ENCODE measurements at places on chromosomes 12 and 14.

DNA sequence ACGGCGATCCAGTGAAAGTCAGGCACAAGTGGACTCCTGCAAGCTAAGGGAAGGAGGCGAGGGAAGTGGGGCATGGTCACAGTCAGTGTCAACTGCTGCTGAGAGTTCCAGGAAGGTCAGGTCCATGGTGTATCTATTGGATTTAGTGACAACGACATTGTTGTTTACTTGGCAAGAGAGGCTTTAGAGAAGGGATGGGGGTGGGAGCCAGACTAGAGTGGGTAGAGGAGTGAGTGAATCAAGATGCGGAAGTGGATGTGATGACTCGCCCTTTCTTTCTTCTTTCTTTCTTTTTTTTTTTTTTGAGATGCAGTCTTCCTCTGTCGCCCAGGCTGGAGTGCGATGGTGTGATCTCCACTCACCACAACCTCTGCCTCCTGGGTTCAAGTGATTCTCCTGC, 12.5 kb downstream of the P2RX7 start:
- no peak for DNase-seq

GRCh38 chr12:93571925-93572711, at the start of gene SOCS2:
Gene SOCS2 (plus strand): TSS chr12:93572675. CDS start chr12:93572898, 223 bp downstream.
- peak; percentile 19 for DNase-seq

DNA sequence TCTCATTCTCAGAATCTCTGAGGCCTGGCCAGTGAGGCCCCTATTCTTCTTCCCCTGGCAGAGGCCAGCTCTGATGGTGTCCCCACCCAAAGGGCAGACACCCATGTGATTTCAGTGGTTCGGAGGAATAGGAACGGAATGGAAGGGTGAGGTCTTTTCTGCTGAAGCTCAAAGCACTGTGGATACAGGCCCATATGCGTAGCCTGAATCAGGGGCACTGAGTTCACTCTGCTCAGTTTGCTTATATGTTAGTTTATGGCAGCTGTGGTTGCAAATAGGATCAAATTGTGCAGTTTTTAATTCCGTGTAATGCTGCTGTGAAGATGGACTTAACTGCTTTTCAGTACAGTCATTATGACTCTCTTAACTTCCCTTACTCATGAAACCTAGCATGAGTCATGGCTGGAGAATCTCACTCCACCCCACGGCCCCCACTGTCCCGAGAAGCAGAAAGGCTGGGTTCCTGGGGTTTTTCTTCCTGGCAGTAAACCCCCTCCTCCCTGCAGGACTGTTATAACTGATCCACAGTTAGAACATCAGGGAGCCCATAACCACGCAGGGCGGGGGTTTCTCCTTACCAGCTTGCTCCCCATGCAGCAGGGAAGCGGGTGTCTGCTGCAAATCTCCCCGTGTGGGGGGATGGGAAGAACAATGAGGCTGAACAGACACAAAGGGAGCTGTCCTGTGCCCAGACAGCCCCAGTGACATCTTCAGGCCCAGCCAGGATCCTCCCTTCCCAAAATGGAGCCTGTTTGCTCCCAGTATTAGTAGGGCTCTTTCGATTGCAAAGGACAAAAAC, 122.7 kb downstream of the SLC38A6 start:
- DNase-seq = no peak

- no peak for DNase-seq
Observed at GRCh38 chr14:33669111-33669510, 281.8 kb downstream of the EGLN3 start.

DNA sequence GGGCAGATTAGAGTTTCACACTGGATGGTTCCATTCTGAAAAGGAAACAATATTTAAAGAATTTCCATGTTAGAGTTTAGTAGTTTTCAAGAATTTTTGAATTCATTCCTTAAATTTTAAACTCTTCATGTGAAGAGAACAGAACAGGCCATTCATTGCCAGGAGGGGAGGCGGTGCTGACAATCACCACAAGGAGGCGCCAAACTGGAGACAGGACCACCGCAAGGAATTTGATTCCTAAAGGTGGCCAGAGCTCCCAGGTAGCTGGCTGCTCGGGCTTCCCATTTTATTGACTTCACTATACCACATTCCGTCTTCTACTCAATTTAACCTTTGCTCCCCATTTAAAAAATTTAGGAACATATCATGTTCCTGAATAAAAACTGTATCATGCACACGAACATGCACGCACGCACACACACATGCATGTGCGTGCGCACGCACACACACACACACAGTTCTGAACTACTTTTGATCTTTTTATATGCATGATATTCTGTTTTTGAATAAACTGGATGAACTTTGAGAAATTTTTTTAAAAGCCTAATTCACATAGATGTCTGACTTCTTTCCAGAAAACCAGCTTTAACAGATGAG, 101.2 kb downstream of the NELL2 start:
- no peak for DNase-seq

DNA sequence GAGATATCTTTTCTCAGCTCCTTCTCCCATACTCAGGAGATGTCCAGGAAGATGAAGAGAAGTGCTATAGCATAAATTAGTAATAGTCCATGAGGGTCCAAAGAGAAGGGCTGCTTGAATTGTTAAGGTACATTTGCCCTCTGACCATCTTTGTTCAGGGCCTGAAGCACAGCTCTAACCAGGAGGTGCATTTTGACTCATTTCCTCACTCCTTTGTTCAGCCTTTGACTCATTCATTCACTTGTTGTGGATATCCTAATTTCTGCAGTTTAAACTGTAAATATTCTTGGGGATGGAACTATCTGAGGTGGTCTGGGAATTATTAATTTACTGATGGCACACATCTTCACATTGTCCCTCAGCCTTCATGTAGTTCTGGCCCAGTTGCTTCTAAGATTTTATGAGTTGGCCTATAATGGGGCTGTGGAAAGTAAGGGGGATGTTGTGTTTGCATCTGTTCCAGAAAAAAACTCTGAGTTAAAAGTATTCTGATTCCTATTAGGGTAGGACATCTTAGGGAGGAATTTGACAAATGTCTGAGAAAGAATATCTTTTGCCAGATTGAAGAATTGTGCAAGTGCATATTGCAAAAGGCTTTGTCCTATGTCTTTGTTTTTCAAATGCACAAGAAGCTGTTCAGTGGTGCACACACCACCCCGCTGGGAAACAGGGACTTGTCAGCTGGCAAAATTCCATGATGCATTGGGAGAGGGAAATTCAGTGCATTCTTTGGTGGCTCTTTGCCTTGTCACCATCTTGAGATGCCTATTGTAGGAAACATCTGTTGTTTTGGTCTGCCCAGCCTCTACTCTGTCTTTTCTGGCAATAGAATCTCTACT, 22.1 kb downstream of the SMOC1 start:
- DNase-seq = no peak

DNA sequence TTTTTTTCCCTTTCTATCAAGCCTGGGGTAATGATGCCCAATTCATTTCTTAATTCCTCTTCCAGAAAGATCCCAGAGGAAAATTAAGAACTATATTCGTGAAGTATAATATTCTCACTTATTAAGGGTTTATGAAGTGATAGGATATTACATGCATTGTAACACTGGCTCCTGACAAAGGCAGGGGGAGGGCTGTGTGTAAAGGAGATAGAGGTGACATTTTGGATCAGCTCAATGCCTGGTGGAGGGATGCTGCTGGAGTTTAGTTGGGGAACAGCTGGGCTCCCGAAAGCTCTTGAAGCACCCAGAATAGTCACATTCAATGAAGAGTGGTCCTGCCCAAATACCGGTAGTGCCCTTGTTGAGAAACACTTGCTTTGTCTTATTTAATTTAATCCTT, 774 bp downstream of the SERPINA11 start:
- no peak for DNase-seq

DNA sequence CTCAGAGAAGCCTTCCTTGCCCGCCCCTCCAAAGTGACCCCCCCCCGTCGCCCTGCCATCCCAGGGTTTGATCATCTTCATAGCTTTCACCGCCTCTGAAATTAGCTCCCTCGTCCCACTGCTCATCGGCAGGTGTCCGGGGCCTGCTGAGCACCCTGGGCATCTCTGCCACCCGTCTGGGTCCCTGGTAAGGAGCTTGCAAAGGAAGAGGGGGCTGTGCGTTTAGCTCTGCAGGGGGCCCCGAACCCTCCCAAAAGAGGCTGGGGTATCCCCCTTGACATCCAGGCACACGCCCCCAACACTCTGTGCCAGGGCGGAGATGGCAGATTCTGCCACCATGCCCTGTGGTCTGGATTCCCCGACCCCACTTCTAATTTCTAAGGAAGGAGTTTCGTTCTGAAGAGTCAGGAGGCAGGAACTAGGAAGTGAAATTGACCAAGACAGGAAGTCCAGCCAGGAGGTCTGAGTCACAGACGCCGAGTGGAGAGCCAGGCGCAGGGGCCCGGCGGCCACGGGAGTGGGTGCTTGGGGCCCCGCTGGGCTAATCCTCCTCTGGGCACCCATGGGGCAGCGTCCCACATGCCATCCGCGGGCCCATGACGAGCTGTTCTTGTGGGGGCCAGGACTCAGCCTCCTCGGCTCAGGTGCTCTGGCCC, 95.7 kb downstream of the RFLNA start:
- DNase-seq = no peak

DNA sequence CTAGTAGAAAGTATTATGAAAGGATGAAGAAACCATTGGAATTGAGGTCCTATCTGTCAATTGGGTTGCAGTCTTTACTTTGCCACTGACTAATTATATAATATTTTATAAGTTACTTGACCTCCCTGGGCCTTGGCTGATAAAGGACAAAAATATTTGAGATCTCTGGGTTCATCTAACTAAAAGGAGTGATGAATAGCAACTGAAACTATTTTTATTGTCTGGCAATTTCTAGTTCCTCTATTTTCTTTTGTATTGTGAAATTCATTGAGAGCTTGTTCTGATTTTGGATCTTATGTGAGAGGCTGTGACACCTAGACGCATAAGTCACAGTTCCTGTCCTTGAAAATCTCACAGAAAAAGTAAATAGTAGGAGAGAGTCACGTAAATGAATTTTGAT, 415.7 kb upstream of the ATP2B1 start:
- no peak for DNase-seq

DNA sequence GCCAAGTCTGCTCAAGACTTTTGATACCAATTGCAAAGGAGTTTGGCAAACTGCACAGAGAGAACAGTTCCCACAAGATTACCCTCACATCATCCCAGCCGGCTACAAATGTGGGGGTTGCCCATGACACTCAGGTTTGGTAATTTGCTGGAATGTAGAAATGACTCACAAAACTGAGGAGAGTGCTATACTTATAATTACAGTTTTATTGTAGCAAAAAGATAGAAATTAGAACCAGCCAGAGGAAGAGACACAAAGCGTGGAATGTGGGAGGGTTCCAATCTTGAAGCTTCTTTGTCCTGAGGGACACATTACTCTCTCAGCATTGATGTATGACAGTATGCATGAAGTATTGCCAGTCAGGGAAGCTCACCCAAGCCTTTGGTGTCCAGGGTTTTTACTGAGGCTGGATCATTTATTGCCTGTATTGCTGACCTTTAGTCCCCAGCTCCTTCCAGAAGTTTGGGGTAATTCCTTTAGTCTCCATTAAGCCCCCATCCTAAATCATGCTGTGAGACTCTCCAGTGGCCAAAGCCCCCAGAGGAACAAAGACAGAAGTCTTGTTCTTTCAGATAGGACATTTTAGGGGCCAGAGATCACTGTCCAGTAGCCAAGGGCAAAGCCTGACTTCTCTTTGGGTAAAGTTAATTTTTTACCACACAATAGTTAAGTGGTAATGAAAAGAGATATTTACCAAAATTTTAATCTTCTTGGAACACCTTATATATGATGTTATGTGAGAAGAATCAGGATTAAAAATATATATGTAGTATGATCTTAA, 9.9 kb downstream of the TBK1 start:
- DNase-seq = no peak

DNA sequence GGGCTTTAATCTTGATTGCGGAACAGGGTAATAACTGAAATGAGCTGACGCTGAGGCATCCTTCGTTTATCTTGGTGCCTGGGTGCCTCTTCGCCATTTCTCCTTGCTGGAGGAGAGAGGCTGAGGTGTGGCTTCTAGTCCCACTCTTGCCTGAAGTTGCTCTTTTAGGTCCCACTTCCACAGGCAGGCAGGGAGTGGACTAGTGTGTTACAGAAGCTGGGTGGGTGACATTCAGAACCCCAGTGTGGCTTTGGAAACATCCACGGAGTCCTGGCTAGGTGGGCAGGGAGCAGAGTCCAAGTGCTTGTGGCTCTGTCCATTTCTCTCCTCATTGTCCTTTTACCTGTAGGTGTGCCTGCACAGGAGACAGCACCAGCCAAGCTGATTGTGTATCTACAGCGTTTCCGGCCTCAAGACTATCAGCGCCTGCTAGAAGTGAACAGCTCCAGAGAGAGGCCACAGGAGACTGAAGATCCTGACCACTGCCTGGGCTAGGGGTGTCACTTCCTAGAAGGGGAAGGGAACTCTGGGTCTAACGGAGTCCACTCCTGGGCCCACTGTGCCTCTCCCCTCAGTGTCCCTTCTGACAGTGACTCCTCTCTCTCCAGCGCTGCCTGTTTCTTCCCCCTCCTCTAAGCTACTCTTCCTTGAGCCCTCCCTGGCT, 2.4 kb downstream of the THTPA start:
- DNase-seq = no peak

DNA sequence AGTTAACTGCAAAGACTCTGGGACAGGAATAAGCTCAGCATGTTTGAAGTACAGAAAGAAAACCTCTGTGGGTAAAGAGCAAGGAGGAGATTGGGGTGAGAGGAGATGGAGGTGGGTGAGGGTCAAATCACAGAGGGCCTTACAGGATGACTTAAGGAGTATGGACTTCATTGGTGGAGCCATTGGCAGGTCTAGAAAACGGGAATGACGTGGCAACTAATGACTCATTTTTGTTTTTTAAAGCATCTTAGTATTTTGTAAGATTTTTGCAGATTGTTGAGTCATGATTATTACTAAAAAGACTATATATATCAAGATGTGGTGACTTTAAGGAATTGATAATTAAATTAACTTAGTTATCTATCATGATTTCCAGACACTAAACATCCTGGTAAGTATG, 18.5 kb downstream of the UTP20 start:
- no peak for DNase-seq

GRCh38 chr12:77362509-77363210, 297.3 kb upstream of the E2F7 start:
- no peak for DNase-seq

- no peak for DNase-seq
Observed at GRCh38 chr14:106837870-106838269, 1311.5 kb downstream of the TMEM121 start.

GRCh38 chr14:64200170-64200569, 94.0 kb downstream of the ESR2 start:
- no peak for DNase-seq

DNA sequence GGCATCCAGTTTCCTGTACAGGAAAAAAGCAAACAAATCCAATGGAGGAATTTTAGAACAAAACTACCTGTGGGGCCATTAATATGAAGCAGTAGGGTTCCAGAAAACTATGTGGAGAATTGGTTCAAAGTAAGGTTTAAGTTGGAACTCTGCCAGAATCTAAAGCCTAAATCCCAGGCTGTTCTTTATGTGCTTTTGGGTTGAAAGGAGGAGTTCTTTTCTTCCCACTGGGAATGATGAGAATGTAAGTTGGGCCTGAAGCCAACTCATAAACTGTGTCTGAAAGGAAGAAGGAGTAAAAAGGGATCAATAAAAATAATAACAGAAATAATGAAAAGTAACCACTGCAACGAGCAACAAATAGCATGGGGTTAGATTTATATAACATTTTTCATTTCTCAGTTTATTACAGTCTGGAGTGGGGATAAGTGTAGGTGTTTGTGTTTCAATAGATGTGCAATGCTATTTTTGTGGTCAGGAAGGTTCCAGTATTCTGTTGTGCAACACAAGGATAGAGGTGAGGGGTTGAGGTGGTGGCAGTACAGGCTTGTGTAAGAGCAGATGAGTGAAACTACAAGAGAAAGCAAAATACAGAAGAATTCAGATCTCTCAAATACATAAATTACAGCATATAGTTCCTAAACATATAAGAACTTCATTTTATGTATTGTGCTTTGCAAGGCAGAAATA, 373.6 kb downstream of the EMP1 start:
- no peak for DNase-seq

Data from DMS79 (cell line).